Fibroblast of lung (primary cell): ENCODE measurements at places on chromosomes 5 and 9. TPM values are rescaled to one million over a fixed set of nuclear protein-coding genes. Genes with fewer than 3 reads are reported as not detected.

DNA sequence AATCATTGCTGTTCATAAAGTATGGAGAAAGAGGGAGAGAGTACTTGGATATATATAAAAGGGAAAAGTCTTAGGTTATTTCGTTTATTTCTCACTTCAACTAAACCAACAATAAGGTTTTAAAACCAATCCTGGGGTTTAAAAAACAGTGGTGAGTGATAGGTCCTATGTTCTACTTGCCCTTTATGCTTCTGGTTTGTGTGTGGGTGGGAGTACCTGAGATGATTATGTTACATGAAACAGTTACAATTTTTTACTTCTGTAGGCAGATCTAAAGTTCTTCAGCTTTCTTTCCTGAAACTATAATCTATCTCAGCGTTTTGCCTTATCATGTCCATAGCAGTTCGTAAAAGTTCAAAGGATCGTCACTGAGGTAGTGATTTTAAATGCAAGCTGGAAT lies 49.2 kb downstream of the STX17 start:
- DNase-seq = no peak

DNA sequence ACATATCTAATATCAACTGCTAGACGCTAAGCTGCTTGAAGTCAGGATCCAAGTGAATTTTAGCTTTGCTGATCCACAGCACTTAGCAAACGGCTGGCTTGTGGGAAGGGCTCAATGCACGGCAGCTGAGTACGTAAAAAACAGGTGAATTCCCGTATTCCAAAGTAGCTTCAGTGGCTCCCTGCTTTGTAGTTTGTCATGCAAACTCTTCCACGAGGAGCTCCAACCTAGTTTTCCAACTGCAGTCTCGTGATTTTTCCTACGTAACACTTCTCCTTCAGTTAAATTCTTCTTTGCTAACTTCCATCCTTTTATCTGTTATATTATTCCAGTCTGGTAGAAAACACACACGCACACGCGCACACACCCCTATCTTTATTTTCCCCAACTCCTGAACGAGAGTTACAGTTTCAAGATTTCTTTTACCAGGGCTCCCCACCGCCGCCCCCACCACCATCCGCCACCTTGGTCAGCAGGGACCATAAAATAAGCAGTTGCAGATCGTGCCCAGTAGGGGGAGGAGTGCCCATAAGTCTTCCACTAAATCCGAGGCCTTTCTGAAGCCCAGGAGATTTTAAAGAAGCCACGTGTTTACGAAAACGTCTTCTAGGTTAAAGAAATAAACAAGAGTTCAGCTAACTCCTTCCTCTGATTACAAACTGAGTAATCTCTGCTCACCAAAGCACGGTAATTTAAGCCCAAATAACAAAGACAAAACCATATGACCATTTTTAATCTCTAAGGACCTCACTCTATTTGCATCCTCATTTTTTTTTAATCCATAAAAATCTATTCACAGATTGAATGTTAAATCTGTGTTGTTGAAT lies 34.8 kb upstream of the TRIO start:
- DNase-seq = peak; percentile 79

DNA sequence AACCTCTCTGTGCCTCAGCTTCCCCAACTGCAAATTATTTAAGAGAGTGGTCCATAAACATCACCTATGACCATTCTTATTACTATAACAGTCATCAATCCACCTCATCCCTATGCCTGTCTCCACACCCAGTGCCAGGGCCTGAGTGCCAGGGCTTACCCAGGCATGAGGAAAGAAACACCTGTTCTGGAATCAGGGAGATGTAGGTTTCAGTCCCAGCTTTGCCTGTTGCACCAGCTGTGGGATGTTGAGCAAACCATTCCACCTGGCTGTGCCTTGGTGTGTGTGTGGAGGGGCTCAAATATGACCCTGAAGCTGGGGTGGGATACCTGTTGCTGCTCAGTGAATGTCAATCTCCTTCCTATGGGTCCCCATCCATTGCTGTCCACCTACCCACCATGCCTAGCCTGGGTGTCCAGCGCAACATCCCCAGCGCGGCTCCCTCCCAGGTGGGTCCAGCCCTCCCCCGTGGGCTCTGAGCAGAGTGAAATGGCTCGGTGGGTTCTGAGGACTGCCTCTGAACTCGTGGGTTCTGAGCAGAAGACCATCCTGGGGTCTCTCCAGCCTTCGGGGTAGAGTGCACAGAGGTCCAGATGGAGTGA lies 16.3 kb downstream of the AKNA start:
- DNase-seq = no peak

DNA sequence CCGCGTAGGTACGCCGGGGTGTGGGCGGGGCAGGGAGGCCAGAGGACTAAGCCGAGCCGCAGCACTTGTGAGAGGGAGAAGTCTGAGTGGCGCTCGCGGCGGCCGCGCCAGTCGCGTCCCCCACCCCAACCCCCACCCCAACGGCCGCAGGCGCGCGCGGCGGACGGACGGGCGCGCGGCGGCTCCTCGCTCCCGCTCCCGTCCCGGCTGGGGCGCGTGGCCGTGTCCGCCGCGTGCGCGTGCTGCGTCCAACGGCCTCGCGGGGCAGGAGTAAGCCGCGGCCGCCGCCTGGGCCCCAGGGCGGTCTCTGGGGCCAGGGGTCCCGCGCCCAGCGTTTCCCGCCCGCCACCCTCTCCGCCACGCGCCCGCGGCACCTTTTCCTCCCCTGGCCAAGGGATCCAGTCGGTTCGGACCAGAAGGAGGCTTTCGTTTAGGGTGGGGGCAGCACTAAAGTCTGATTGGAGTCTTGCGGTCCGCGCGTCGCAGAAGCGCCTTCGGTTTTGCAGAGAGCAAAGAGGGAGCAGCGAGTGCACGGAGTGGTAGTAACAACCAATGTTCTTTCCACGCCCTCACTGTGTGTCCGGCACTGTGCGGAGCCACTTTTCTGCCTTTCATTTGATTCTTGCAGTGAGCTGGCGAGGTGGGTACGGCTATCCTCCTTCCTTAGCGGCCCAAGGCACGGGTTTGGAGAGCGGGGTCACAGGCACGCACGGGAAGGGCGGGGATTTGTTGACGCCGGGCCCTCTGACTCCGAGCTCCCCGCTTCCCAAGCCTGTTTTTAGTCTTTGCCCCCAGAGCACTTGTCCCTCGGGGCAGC lies 483 bp downstream of the G3BP1 start:
- DNase-seq = peak; percentile 32

DNA sequence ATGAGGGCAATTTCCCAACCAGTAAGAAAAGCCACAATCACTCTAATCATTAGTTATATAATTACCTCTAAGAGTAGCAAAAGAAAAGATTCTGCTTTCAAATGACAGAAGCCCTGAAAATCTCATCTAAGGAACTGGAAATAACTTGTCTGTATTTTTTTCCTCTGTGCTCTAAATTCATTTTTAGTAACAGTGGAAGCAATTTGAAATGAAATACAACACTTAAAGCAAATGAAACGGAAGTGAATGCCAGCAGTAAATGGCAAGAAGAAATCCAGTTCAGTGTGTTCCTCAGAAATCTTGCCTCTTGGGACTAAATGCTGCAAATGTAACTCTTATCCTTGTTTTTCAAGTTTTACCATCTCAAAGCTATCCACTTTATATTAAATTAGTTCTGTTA lies 294.9 kb downstream of the TAF11L14 start:
- no peak for DNase-seq

ACSL6 gene
- total RNA-seq = 0.26 and 0.33 TPM in 2 replicates

- DNase-seq = no peak
Measured at GRCh38 chr5:66616520-66617225, 20.5 kb downstream of the MAST4 start.

- no peak for DNase-seq
Measured at GRCh38 chr5:154081246-154081645, 42.5 kb downstream of the MFAP3 start.

GRCh38 chr5:169999621-170000020 lies 19.3 kb upstream of the INSYN2B start:
- no peak for DNase-seq
